M059J (cell line): ENCODE measurements at places on chromosomes 2 and 18. TPM values are rescaled to one million over a fixed set of nuclear protein-coding genes. Genes with fewer than 3 reads are reported as not detected.

CCL20 gene
- total RNA-seq: not detected in 2 replicates

- no peak for DNase-seq
Observed at GRCh38 chr18:66566616-66567015, 37.3 kb downstream of the CDH19 start.

ETAA1 gene
- 18.9 and 19.1 TPM in 2 replicates for total RNA-seq

CRYGD gene
- total RNA-seq: not detected in 2 replicates

- DNase-seq: peak; percentile 1
Observed at GRCh38 chr2:211982162-211982561, 556.4 kb downstream of the ERBB4 start.

ADAM23 gene
- 0.25 TPM in 1 of 2 replicates, not detected in the other for total RNA-seq

GRCh38 chr18:23300231-23300805 is 152.8 kb upstream of the RIOK3 start:
- DNase-seq: peak; percentile 41

- peak; percentile 16 for DNase-seq
Observed at GRCh38 chr2:148813603-148814065, 61.4 kb upstream of the KIF5C start.

GRCh38 chr18:49754866-49755265 is 58.5 kb downstream of the ACAA2 start:
- DNase-seq: peak; percentile 24

PLA2R1 gene
- 0.66 and 1.8 TPM in 2 replicates for total RNA-seq

- no peak for DNase-seq
Observed at GRCh38 chr18:78634061-78634696, 345.4 kb upstream of the SALL3 start.

DNA sequence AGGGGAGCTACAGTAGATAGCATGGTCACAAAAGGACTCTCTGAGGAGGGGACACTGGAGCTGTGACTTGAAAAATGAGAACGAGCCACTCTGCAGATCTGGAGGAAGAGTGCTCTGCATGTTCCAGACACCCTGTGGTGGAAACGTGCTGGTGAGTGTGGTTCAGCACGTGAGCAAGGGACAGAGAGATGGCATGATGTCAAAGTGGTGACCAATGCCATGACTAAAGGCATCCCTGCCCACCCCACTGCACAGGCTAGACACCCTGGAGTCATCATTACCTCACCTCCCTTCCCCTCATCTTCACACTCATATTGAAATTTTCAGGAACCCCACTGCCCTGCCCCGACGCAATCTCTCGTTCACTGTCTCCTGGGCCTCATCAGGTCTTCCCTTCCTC is 56.5 kb downstream of the SLC4A5 start:
- DNase-seq: peak; percentile 22

LDAH gene
- 16.6 and 18.5 TPM in 2 replicates for total RNA-seq

DNA sequence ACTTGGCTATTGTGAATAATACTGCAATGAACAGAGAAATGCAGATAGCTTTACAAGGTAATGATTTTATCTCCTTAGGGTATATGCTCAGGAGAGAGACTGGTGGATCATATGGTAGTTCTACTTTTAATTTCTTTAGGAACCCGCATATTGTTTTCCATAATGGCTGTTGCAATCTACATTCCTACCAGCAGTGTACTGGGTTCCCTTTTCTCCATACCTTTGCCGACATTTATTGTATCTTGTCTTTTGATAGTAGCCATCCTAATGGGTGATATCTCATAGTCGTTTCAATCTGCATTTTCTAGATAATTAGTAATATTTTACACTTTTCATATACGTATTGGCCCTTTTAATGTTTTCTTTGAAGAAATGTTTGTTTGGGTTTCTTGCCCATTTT is 702.9 kb upstream of the ACVR2A start:
- DNase-seq: no peak

- DNase-seq: peak; percentile 26
Observed at GRCh38 chr18:25136416-25137196, 215.4 kb downstream of the ZNF521 start.

PDE11A gene
- total RNA-seq: 0.49 and 2.0 TPM in 2 replicates

IL1RL1 gene
- not detected in 2 replicates for total RNA-seq

DNA sequence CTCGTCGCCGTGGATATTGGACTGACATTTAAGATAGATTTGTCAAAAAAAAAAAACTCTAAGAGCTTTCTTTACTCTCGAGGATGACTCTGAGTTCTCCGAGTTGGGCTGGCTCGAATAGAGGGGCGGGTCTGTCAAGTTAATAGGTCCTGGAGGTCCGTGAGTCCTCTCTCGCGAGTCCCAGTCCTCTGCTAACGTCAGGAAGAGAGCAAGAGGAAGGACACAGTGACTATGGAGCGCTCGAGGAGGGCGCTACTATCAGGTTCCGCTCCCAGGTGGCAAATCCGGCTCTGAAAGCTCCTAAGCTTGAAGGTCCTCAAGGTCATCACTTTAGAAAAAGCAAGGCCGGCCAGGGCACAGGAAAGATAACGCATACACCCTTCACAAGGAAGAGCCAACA is 404 bp upstream of the AKAIN1 start:
- DNase-seq: no peak

RESP18 gene
- not detected in 2 replicates for total RNA-seq

IL36RN gene
- 0.02 TPM in 1 of 2 replicates, not detected in the other for total RNA-seq

SCYGR6 gene
- not detected in 2 replicates for total RNA-seq

DNA sequence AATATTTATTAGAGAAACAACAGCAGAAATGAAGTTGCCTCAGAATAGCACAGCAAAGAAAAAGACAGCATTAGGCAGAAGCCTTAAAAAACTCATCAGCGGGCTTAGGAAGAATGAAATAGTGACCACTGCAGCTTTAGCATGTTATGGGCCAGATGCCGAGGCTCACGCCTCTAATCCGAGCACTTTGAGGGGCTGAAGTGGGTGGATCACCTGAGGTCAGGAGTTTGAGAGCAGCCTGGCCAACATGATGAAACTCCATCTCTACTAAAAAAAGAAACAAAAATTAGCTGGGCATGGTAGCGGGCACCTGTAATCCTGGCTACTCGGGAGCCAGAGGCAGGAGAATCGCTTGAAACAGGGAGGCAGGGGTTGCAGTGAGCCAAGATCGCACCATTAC is 32.4 kb downstream of the AP1S3 start:
- no peak for DNase-seq

TMEM17 gene
- 2.1 and 3.4 TPM in 2 replicates for total RNA-seq

VWC2L gene
- total RNA-seq: 0.02 TPM in 1 of 2 replicates, not detected in the other

SCN2A gene
- total RNA-seq: 0.12 and 0.44 TPM in 2 replicates

DNA sequence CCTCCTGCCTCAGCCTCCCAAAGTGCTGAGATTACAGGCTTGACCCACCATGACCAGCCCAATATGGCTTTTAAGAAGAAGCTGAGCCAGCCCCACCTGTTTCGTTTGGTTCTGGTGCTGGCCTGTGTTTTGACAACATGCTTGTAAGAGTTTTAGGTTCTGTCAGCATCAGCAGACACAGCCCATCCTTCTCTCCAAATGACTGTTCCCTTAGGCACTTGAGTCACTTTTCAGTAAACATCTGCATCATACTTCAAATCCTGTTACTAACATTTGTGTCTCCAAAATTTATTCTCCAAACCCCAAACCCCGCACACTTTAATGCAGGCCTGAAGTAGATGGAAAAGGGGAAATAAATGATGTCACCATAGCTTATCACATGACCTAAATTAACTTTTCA is 1118.5 kb downstream of the TSN start:
- no peak for DNase-seq

CPO gene
- total RNA-seq: not detected in 2 replicates

GRCh38 chr2:175176624-175177023 is 4.9 kb downstream of the ATP5MC3 start:
- DNase-seq: no peak
